ENCODE measurements at places on chromosomes 11 and 22.
A peak's percentile ranks its signal among the peaks of the same experiment; 100 is the strongest.

- DNase-seq: no peak
These were observed 342.6 kb downstream of the TBC1D22A start for GRCh38 chr22:47105085-47105484.

GRCh38 chr11:121514432-121515334, 61.9 kb upstream of the SORL1-AS1 start:
- DNase-seq: no peak

- DNase-seq: no peak
These were observed 6.6 kb upstream of the AMBRA1 start for GRCh38 chr11:46600194-46600960.

- DNase-seq: no peak
These were observed 3.1 kb upstream of the CAVIN3 start for GRCh38 chr11:6323291-6323905.

- no peak for DNase-seq
These were observed 367.3 kb downstream of the OPCML start for GRCh38 chr11:133164986-133165385.

- no peak for DNase-seq
These were observed 9.8 kb downstream of the LRRC32 start for GRCh38 chr11:76660533-76661305.

GRCh38 chr11:118172356-118172755, 4.1 kb downstream of the SCN2B start:
- DNase-seq: no peak

- DNase-seq: no peak
These were observed 102.8 kb upstream of the AKIP1 start for GRCh38 chr11:8808226-8808585.

GRCh38 chr11:77559686-77560401, 29.9 kb upstream of the AQP11 start:
- DNase-seq: no peak

DNA sequence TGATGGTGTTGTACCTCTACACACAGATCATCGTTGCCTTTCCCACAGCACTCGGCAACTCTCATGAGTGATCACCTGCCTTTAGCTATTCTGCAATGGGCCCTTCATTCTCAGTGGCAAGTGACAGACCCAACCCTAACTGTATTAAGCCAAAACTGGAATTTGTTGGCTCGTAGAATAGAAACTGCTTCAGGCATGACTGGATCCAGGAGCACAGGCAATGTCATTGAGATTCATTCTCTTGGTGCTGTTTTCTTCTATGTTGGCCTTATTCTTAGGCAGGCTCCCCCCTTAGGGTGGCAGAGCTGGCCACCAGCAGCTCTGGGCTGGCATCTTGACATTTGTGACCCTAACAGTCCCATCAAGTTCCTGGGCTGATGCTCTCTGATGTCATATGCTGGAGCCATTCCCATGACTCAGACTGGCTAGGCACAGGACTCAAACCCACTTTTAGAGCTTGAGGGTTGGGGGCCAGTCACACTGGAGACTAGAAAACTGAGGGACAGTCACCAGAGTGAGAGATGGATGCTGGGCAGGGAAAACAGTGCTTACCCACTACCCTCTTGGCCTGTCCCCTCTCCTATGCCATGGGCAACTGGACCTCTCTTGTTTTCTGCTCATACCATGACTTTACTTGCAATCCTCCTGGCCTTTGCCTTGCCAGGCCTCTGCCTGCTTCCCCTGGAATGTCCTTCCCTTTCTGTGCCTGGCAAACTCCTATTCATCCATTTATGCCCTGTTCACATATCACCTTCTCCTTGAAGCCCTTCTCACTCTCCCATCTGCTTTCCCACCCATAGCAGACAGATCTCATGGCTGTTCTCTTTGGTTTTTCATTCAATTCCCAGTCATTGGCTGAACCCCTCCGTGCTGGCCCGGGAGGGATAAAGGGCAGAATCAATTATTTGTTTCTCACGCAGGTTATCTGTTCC, 7.1 kb upstream of the CDC42EP2 start:
- no peak for DNase-seq

- no peak for DNase-seq
These were observed 365.0 kb upstream of the FAT3 start for GRCh38 chr11:91859666-91860065.

DNA sequence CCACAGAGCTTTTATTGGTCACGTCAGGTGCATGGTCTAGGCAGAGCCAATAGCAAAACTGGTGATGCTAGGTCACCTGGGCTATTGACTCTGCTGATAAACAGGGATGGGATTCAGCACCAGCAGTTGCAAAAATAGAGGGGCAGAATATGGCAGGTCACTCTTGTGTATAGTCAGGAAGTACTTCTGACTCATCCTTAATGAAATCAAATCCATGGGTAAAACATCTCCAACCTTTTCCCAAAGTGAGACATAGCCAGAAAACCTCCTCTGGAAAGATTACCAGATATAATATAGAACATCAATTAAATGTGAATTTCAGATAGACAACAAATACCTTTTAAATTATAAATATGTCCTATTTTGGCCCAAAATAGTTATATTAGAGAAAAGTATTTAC, 383.2 kb downstream of the METTL15 start:
- DNase-seq: no peak

- DNase-seq: no peak
These were observed 490.9 kb downstream of the SOX6 start for GRCh38 chr11:15865212-15865987.

DNA sequence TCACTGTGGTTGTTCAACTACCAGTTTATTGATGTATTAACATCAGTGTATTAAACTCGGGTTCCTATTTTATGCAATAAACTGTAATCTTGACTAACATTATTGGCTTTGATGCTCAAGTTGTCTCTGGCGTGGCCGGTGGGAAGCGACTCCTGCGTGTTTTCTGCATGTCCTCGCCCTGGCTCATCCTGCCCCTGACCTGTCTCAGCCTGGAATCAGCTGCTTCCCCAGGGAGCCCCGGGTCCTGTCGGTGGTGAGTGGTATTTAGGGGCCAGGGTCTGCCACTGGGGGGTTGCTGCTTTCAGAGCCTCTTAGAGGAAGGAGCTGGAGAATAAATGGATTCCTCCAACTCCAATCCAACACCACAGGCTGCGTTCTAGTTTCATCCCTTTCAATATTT, 22.5 kb downstream of the IFITM10 start:
- DNase-seq: no peak

GRCh38 chr11:134738581-134738980, 326.5 kb upstream of the B3GAT1 start:
- no peak for DNase-seq

DNA sequence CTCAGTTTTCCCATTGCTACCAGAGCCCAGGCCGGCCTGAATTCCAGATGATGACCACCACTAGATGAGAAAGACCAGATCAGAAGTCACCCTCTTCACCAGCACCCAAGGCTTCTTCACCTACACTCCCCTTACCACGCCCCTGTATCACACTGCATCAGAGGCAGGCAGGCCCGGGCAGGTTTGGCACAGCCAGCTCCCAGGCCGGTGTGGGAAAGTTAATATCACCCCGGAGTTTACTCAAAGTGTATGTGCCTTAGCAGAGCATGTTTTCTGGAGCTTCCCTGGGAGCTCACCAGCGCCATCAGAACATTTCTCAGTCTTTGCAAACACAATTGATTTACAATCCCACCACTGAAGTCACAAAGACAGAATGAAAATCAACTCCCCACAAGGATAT, 47.5 kb upstream of the POU2AF1 start:
- DNase-seq: no peak

DNA sequence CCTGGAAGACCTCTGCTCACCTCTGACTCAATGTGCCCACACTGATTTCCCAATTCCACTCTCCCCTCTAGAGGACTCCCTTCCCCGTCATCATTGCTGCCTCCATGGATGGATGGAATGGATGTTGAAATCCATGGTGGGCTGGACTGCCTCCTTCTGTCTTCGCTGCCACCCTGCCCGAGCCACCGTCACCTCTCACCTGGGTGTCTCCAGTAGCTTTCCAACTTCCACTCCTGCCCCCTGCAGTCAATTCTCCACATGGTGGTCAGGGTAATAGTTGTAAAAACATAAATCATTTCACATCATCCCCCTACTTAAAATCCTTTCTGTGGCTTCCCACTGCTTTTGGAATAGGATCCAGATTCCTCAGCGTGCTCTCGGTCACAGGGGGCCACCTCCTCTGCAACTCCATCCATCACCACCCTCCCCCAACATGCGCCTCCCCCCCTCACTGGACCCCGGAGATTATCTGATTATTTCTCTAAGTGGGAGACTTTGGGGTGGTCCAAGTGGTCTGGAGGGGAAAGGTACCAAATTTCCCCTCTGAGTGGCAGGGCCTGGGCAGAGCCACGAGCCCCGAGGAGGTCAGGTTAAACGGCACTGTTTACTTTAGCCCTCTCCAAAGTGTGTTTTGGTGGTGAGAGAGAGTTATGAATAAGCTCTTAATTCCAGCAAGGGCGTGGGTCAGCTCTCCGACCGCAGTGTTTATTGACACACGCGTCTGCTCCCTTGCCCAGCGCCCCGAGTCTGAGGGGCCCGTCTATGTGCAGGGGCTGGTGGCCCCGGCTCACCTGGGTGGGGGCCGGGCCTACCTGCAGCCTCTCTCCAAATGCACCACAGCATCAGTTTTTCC, 313.7 kb downstream of the MN1 start:
- no peak for DNase-seq

- DNase-seq: no peak
These were observed 419.2 kb downstream of the AASDHPPT start for GRCh38 chr11:106496677-106497076.

- DNase-seq: no peak
These were observed 70.8 kb downstream of the FAT3 start for GRCh38 chr11:92295175-92296137.

- peak; percentile 80 for DNase-seq
These were observed 18.1 kb upstream of the BDNF start for GRCh38 chr11:27718346-27718862.

DNA sequence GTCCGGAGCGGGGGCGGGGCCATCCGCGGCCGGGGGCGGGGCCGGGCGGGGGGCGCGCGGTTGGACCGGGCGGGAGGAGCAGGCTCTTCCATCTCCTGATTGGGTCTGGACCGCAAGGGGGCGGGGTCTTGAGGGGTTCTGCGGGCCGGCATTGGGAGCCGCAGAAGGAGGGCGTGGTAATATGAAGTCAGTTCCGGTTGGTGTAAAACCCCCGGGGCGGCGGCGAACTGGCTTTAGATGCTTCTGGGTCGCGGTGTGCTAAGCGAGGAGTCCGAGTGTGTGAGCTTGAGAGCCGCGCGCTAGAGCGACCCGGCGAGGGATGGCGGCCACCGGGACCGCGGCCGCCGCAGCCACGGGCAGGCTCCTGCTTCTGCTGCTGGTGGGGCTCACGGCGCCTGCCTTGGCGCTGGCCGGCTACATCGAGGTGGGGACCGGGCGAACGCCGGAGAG, at the start of gene APLP2:
TSS of gene APLP2 (plus strand) at position 236 of the 450 bp plus-strand sequence. CDS start at position 320, 84 bp downstream.
- DNase-seq: peak; percentile 96

GRCh38 chr11:119909495-119909894, 180.5 kb upstream of the NECTIN1 start:
- no peak for DNase-seq

- DNase-seq: no peak
These were observed 143.0 kb downstream of the ELP4 start for GRCh38 chr11:31652528-31652927.

- DNase-seq: no peak
These were observed 638 bp upstream of the TENM4 start for GRCh38 chr11:79441461-79441875.

DNA sequence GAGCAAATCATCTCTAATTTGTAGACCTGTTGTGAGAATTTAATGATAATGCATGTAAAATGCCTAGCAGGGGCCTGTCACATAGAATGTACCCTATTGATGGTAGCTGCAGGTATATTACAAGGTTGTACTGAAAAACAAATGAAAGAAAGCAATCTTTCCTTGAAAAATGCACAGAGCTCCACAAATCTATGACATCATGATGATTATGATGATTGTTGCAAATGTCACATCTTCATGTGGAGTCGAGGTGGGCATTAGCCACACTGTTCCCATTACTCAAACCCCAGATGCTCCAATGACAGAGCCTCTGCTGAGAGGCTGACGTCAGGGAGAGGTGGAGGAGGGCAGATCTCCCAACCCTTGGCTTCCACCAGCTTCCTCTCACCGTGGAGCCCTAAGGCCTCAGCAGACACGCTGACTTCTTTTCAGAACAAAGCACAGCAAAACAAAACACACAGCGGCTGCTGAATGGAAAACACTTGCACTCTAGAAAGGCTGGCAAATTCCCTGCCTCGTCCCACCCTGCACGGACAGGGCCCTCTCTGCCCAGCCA, 298.3 kb downstream of the KIRREL3 start:
- no peak for DNase-seq

DNA sequence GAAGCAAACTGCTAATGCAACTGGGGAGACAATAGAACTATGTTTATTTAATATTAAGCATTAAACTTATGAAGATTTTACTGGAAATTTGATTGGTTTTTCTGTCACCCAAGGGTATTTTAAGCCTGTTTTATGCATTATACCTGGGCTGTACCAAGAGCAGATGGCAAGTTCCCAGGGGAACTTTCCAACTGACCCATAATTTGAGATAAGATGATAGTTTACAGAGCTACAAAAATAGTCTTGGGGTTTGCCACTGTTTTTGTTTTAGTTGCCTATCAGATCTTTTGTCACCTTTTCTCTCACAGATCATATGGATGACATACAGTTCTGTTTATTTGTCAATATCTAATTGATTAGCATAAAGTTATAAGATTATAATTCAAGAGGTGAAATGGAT, 43.9 kb downstream of the PDE3B start:
- DNase-seq: no peak

DNA sequence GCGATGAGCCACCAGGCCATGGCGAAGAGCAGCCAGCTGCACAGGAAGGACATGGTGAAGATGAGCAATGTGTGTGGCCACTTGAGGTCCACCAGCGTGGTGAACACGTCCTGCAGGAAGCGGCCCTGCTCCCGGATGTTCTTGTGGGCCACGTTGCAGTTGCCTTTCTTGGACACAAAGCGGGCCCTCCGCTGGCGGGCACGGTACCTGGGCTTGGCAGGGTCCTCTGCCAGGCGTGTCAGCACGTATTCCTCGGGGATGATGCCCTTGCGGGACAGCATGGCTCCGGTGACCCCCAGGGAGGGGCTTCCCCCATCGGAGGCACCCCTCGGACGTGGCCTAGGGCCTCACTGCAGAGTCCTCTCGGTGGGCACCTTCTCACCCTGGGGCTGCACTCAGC, 648 bp downstream of the KCNJ11 start:
- DNase-seq: no peak

GRCh38 chr11:33324302-33324985, 67.3 kb downstream of the HIPK3 start:
- no peak for DNase-seq

GRCh38 chr11:90288212-90288821, 65.5 kb upstream of the CHORDC1 start:
- DNase-seq: no peak

GRCh38 chr11:119694334-119694733, 34.7 kb downstream of the NECTIN1 start:
- no peak for DNase-seq

GRCh38 chr11:65316227-65317024, 1.8 kb downstream of the CDC42EP2 start:
- DNase-seq: no peak

- peak; percentile 21 for DNase-seq
These were observed 26.8 kb upstream of the RAG1 start for GRCh38 chr11:36540998-36541397.

GRCh38 chr11:9176550-9176949, 85.2 kb upstream of the SCUBE2 start:
- DNase-seq: no peak

Data from NCI-H460 (cell line).